Effector memory CD4-positive, alpha-beta T cell (primary cell): ENCODE measurements at places on chromosomes 11 and 22.

GRCh38 chr11:40230821-40231220, 1228.6 kb downstream of the LRRC4C start:
- DNase-seq = no peak

GRCh38 chr11:34659096-34659733, 38.3 kb downstream of the EHF start:
- no peak for DNase-seq

- no peak for DNase-seq
Measured at GRCh38 chr11:14150878-14151277, 188.4 kb downstream of the SPON1 start.

- DNase-seq = no peak
Measured at GRCh38 chr11:37857726-37858125, 1259.7 kb upstream of the RAG2 start.

DNA sequence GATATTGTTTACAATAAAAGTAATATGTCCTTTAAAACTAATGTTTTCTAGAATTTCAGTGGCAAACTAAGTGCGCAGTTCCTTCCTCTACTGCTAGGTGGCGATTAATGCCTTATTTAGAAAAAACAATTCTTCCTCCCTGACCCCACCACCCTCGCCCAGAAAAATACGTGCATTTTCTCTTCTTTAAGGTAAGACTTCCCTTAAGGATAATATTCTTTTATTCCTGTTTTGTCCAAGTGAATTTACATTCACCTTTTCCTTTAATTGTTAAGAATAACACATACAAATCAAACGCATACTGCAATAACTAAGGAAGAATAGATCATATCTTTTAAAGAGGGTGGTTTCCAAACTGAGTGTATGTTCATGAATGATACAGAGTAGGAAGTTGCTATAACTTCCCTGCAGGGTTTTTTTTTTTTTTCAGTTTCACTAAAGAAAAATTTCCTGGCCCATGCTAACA, 17.0 kb upstream of the PSMA1 start:
- no peak for DNase-seq

DNA sequence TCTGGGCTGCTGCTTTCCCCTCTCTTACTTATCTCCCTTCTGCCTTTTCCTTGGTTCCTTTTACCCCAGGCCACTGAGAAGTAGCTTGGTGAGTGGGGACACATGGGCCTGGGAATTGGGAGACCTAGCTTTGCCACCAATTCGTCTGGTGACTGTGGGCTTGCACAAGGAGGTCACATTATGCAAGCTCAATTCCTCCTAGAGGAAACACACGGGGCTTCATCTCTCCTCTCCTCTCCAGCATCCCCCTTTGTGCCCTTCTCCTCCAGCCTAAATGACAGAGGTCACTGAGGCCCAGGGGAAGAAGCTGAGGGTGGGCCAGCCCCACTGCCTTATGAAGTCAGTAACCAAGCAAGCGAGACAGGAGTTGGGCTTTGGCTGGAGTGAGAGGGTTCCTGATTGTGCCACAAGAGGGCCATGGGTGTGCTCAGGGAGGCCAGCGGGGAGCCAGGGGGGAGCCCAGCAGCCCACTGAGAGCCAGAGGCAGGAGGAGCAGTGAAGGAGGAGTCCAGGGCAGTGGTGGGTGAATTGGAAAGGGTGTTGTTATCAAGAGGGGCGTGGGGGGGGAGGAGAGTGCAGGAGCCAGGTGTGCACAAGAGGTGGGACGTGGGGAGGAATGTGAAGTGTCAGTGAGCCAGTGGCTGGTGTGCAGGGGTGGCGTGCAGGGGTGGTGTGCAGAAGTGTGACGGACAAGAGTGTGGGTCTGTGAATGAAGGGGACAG, 2.0 kb downstream of the CLCF1 start:
- DNase-seq = no peak

DNA sequence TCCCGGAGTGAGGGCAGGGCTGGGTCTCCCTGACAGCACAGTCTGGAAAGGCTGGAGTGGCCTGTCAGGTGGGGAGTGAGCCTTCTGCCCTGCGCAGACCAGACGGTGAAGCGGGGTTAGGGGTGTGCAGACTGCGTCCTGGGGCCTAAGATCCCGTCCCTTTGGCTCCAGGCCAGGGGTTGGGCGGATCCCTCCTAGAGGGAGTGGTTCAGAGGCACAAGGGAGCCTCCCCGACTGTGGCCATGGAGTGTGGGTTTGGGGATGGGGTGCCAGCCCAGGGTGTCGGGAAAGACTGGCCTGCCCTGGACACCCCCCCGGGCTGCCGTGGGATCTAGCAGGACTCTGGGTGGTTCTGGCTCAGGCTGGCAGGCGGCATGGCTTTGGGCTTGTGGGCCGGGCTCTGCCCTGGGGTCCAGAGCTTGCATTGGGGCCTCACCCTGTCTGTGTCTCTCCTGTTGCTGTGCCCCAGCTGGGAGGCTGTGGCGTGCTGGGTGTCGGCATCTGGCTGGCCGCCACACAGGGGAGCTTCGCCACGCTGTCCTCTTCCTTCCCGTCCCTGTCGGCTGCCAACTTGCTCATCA, 19.5 kb downstream of the TSPAN4 start:
- no peak for DNase-seq
